A549 treated with GW870086 at 1 μM for 4 hours (cell line): ENCODE measurements at places on chromosomes 13 and 19. TPM values are rescaled to one million over a fixed set of nuclear protein-coding genes. Genes with fewer than 3 reads are reported as not detected.

The USF2 gene
- total RNA-seq, result 113 to 154 TPM (median 150 TPM) in 5 replicates

The RRAS gene
- 112 to 160 TPM (median 157 TPM) in 5 replicates for total RNA-seq

The CRX gene
- total RNA-seq, result not detected in 5 replicates

The CD33 gene
- total RNA-seq, result not detected in 5 replicates

The ZNF382 gene
- total RNA-seq, result 0.03 to 0.10 TPM (median 0.07 TPM) in 3 of 5 replicates, not detected in the others

The ADM5 gene
- total RNA-seq, result 3.7 to 6.1 TPM (median 5.6 TPM) in 5 replicates

The TMEM255B gene
- total RNA-seq, result 0.57 to 0.88 TPM (median 0.77 TPM) in 5 replicates

The PINLYP gene
- total RNA-seq, result 0.15 to 0.19 TPM (median 0.17 TPM) in 3 of 5 replicates, not detected in the others

The SULT2A1 gene
- not detected in 5 replicates for total RNA-seq

The MPHOSPH8 gene
- 11.6 to 13.3 TPM (median 12.5 TPM) in 5 replicates for total RNA-seq

The SLC6A16 gene
- 0.62 to 1.6 TPM (median 0.81 TPM) in 5 replicates for total RNA-seq

The DHDH gene
- 1.2 to 2.7 TPM (median 1.7 TPM) in 5 replicates for total RNA-seq

The OLFM2 gene
- 8.6 to 12.8 TPM (median 10.4 TPM) in 5 replicates for total RNA-seq

The SLC15A1 gene
- 0.05 TPM in 1 of 5 replicates, not detected in the others for total RNA-seq

The NDFIP2 gene
- 18.6 to 25.1 TPM (median 22.8 TPM) in 5 replicates for total RNA-seq

The NCCRP1 gene
- total RNA-seq, result 1.00 to 2.3 TPM (median 1.6 TPM) in 5 replicates

The ZNF823 gene
- total RNA-seq, result 2.0 to 3.4 TPM (median 2.6 TPM) in 5 replicates

The MUC16 gene
- total RNA-seq, result 0.02 to 0.23 TPM (median 0.04 TPM) in 4 of 5 replicates, not detected in the other

The KLF5 gene
- 28.8 to 48.7 TPM (median 43.4 TPM) in 5 replicates for total RNA-seq

The SIGLEC11 gene
- 0.07 to 0.10 TPM in 2 of 5 replicates, not detected in the others for total RNA-seq

The POLR2I gene
- 232 to 261 TPM (median 252 TPM) in 5 replicates for total RNA-seq

The PIAS4 gene
- 13.7 to 16.9 TPM (median 15.9 TPM) in 5 replicates for total RNA-seq

The ZNF700 gene
- 0.17 to 0.32 TPM (median 0.18 TPM) in 5 replicates for total RNA-seq

The THSD1 gene
- 6.2 to 6.9 TPM (median 6.7 TPM) in 5 replicates for total RNA-seq

The PSG3 gene
- 0.07 to 0.20 TPM (median 0.15 TPM) in 4 of 5 replicates, not detected in the other for total RNA-seq

The C19orf81 gene
- total RNA-seq, result 4.3 to 11.4 TPM (median 10.5 TPM) in 5 replicates

The CEACAM20 gene
- 0.10 TPM in 1 of 5 replicates, not detected in the others for total RNA-seq

The RASIP1 gene
- total RNA-seq, result 0.51 to 0.67 TPM (median 0.56 TPM) in 5 replicates

The ZNF426 gene
- total RNA-seq, result 0.73 to 1.2 TPM (median 1.1 TPM) in 5 replicates

The ZNF177 gene
- 0.22 to 0.64 TPM (median 0.59 TPM) in 5 replicates for total RNA-seq

The MEIOSIN gene
- 0.05 to 0.23 TPM (median 0.06 TPM) in 3 of 5 replicates, not detected in the others for total RNA-seq
